ENCODE measurements at places on chromosomes 5 and 9.

DNA sequence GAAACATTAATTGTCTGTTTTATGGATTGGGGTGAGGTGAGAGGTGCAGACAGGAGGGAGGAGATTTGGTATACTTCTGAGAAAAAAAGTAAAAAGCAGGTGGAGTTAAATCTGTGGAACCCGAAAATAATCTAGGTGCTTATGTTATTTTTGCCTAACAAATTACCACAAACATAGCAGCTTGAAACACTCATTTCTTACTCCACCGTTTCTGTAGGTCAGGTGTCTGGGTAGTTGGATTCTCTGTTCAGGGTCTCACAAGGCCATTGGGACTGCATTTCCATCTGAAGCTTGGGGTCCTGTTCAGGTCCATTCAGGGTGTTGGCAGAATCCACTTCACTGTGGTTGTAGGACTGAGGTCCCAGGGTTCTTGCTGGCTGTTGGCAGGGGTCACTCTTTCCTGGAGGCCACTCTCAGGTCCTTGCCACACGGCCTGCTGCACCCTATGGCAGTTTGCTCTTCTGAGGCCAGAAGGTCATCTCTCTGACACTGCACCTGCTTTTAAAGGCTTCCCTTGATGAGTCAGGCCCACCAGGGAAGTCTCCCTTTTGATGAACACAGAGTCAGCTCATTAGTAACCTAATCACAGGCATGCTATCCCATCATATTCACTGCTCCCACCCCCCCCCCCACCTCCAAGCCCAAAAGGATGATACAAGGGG is 82.2 kb downstream of the TRIO start:
- no peak for DNase-seq

DNA sequence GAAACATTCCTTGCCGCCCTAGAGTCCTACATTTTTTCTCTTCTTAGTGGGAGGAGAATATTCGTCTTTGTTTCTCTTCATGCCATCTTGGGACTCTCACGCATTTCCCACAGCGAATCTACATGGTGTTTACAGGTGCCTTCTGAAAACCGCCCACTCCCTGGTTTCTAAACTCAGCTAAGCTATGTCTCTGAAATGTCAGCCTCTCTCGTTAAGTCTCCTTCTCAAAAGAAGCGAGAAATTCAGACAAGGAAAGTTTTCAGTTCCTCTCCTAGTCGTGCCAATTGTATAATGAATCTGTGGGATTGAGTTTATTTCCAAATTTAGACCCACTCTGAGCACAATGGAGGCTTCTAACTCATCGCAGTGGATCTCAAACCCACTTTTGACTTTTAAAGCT is 186.8 kb upstream of the NFIB start:
- no peak for DNase-seq

GRCh38 chr5:82313016-82313415 is 34.9 kb upstream of the RPS23 start:
- no peak for DNase-seq

- DNase-seq: no peak
Observed at GRCh38 chr5:67660149-67660548, 463.6 kb upstream of the CD180 start.

GRCh38 chr5:35884191-35884769 is 27.6 kb downstream of the IL7R start:
- no peak for DNase-seq

Data from stimulated activated CD4-positive, alpha-beta T cell treated with anti-CD3 and anti-CD28 coated beads, Interleukin-4, amount 100 ng/mL, for 48 hours (primary cell).